ENCODE measurements at places on chromosomes 12 and 14.
A peak's percentile ranks its signal among the peaks of the same experiment; 100 is the strongest.

- no peak for DNase-seq
Measured at GRCh38 chr14:97267509-97267908, 470.3 kb downstream of the VRK1 start.

DNA sequence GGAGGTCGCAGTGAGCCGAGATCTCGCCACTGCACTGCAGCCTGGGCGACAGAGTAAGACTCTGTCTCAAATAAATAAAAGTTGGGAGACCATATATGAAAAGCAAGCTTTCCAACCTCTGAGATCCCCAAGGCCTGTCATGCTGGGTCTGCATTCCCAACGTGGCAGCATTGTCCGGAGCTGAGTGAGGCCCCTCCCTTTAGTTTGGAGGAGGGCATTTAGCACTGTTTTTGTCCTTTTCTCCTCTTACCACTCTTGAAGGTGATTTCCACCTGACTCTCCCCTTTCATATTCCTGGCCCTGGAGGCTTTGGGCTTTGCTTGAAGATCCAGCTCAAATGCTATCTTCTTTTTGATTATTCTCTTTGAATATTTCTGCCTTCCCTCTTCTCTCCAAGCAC is 3.2 kb downstream of the AACS start:
- DNase-seq, result no peak

DNA sequence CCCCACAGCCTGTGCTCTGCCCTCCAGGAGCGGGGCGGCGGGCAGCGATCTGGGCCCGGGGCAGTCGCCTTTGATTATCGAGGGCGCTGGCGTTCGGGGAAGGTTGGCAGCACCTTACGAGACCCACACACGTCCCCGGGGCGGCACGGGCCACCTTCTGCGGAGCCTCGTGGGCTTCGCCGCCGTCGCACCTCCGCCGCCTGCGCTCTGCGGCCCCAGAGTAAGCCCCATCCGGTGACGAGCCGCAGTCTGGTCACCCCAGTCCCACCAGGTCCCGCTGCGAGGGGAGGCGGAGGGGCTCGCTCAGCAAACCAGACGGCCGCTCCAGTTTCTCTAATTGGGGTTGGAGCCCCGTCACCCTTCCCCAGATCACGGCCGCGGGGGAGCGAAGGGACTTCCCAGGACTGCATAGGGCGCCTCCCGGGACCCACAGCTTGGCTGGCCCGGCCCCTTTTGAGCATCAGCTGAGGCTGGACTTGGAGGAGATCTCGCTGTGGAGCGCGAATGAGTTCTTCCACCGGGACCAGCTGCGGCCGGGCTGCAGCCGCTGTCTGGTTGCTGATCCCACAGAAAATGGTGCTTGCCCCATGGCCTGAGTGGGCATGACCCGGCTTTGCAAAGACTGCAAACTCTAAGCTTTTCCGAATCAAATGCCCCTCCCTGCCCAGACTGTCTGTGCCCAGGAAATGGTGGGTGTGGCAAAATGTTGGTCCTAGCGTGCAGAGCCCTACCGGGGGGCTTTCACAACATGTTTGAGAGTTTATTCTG is 560 bp downstream of the LGALS3 start:
- peak; percentile 20 for DNase-seq

GRCh38 chr14:83297361-83297760 is 1763.7 kb upstream of the SEL1L start:
- no peak for DNase-seq

- DNase-seq, result no peak
Measured at GRCh38 chr12:40735551-40736230, 43.5 kb downstream of the CNTN1 start.

- no peak for DNase-seq
Measured at GRCh38 chr12:8508910-8509841, 4.1 kb upstream of the CLEC4D start.
